Activated B cell treated with CpG ODN at 0.5 μM for 24 hours (primary cell): ENCODE measurements at places on chromosomes 6 and 20.

GRCh38 chr6:143936778-143937667 lies 71.0 kb downstream of the PLAGL1 start:
- DNase-seq: no peak

DNA sequence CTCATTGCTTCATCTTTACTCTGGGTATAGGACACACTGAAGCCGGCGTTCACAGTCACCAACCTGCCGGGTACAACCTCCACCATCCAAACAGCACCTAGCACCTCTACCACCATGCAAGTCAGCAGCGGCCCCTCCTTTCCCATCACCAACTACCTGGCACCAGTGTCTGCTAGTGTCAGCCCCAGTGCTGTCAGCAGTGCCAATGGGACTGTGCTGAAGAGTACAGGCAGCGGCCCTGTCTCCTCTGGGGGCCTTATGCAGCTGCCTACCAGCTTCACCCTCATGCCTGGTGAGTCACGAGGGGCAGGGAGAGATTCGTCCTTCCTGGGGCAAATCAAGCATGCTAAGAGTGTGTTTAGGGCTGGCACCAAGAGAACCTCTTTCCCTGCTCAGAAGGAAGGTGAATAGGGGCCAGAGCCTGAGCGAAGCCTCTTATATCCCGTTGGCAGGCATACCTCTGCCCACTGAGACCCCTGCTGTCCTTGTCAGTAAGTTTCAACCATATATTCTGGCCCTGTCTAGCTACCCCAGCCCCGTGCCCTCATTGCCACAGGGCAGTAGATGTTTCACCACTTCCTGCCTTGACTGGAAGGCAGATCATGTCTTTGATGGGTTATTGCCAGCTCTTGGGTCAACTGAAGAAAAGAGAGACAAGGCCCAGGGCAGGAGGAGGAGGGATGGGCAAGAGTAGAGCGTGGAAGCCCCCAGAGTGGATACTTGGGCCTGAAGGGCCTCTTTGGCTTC lies 4.8 kb downstream of the SRF start:
- DNase-seq: no peak

- DNase-seq: no peak
Observed at GRCh38 chr20:50590348-50590664, 80.1 kb downstream of the PTPN1 start.

DNA sequence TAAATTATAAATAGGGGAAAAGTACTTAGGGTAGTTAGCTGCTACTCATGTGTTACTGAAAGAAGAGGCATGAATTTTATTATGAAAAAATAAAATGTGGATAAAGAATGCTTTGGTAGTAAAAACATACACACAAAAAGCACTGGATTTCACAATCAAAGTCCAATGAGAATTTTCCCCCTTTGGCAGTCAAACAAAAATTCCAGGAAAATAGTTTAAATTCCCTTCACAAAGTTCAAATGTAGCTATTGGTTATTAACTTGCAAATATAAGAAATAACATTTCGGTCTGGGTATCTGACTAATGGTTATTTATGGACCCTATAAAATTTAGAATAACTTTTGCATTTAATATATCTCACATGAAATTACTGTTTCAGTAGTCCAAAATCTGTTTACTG lies 210.4 kb downstream of the FOXC1 start:
- no peak for DNase-seq

- no peak for DNase-seq
Observed at GRCh38 chr6:98380589-98380988, 453.8 kb upstream of the POU3F2 start.

DNA sequence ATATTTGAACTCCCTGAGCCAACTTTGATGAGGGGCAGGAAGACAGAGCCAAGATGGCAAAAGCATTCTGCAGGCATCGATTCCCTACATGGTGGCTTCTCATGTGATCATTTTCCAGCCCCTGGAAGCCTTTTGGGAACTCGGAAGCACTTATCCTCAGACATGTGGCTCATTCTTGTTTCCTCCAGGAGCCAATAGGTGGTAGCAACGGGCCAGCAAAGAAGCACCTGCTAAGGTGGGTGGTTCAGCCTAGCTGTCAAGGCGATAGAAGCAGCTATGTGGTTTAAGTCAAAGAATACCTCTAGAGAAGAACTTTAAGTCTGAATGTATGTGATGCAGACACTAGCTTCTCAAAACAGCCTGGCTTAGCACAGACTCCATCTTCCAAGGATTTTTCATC lies 64.9 kb upstream of the PAX1 start:
- no peak for DNase-seq

- DNase-seq: no peak
Observed at GRCh38 chr6:147071776-147072175, 132.4 kb upstream of the STXBP5 start.

DNA sequence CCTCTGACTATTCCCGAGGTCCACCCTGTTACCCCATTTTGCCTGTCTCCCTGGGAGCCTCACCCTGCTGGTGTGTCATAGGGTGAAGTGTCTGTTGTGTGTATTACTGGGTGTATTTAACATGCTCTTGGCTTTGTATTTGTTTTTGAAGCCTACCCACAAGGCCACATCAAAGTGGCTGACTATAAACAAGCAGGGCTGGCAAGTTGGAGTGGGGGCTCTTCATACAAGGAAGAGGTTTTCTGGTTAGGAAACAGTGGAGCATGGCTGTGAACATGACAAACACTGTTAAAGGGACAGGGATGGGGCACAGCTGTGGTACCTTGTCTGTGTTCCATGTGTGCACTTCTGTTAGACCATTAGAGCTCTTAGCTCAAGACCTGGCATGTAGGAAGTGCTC lies 26.3 kb downstream of the HECA start:
- no peak for DNase-seq

DNA sequence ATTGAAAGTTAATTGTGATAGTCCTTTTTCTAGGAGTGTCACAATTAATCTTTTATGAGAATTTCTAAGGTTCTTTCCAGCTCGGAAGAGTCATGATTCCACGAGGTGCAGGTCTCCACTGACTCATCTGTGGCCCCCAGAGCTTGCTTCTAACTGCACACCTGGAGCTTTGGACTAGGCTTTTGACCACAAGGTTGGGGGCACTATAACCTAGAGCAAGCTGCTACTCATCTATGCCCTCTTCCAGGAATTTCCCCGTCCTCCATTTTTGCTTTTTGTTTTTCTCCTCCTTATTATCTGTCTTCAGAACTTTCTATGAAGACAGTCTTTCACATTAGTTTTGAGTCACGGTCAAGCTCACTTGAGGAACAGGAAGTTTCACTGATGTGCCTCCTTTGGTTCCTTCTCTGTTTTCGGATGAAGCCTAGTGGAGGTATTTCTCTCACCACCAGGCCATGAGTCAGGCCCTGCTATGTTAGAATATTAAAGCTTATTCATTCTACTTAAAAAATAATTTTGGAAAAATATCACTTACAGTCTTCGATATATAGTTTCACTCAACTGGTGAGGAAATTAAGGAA lies 119.2 kb upstream of the INSM1 start:
- no peak for DNase-seq

DNA sequence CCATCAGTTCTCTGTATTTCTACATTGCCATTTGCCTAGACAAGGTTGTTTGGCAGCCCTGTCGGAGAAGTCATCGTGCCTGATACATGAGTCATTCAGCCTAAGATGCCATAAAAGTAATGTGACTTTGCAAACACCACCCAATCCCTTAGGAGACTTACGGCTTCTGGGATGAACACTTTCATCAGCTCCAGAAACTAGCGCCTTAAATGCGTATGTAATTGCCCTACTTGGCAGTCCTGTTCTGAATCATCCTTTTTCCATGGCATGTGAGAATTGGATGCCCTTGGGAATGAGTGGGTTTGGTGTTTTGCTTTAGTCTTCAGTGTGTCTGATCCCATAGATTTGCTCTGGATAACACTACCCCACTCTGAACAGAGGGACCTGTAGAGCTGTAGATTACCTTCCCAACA lies 158.5 kb downstream of the SASH1 start:
- no peak for DNase-seq

- no peak for DNase-seq
Observed at GRCh38 chr6:165644586-165645266, 18.3 kb downstream of the PDE10A start.

DNA sequence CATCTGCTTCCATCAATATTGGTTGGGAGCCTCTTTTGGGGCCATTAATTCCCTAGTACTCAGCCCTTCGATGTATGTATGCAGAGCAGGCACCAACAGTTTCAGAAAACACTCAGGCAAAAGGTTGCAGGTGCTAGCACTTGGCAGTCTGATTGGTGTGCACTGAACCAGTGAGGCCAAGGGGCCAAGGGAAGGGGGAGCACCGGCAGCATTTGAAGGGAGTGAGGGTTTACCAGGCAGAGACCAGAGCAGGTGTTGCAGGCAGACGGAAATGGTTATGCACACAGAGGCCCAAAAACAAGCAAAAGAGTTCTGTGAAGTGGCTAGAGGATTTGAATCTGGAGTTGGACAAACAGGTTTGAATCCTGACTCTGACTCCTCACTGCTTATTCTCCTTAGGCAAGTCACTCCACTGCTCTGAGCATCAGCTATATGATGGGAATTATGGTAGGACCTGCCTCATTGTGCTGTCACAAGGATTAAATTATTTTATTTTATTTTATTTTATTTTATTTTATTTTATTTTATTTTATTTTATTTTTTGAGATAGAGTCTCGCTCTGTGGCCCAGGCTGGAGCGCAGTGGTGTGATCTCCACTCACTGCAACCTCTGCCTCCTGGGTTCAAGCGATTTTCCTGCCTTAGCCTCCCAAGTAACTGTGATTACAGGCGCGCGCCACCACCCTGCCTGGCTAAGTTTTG lies 58.1 kb upstream of the SHLD1 start:
- DNase-seq: peak; percentile 35

DNA sequence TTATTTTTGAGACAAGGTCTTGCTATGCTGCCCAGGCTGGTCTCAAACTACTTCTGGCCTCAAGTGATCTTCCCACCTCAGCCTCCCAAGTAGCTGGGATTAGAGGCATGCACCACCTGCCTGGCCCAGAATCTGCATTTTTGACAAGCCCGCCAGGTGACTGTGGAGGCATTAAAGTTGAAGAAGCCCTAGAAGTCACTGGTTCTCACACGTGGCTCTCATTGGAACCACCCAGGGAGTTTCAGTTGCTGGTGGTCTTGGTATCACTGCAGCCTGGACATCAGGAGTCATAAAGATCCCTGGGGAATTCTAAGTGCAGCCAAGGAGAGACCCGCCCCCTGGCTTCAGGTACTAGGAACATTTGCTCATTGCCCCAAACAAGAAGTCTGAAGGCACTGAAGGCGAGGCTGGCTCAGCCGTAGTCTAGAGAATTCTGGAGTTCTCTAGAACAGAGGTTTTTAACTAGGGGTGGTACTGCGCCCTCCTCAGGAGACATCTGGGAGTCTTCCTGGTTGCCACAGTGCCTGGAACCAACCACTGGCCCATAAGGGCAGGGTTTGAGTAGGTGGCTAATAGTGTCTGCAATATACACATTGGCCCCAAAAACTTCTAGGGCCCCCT lies 182.8 kb downstream of the ZMYND8 start:
- DNase-seq: no peak

- DNase-seq: no peak
Observed at GRCh38 chr20:41367393-41367695, 726 bp upstream of the EMILIN3 start.

GRCh38 chr6:169521825-169522224 lies 180.0 kb downstream of the WDR27 start:
- DNase-seq: no peak

GRCh38 chr6:153790876-153791473 lies 248.1 kb upstream of the OPRM1 start:
- no peak for DNase-seq

GRCh38 chr20:57656252-57656820 lies 36.1 kb upstream of the ZBP1 start:
- DNase-seq: no peak

DNA sequence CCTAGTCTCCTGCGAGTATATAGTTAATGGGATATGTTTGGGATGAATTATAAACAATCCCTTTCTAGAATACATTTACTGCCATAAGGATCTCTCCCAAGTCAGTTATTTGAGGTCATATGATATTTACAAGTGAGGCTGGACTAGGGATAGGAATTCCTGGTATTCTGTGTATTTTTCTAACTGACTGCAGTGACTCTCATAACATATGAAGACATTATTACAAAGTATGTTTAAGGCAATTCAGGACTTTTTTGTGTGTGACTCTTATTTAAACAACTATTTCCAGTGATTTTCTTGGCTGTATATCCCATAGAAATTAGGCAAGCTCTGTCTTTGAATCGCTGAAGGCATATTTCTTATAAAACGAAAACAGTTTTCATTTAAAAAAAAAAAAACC lies 18.4 kb upstream of the TNFAIP3 start:
- DNase-seq: no peak

- DNase-seq: no peak
Observed at GRCh38 chr6:156280065-156280464, 497.1 kb upstream of the ARID1B start.

DNA sequence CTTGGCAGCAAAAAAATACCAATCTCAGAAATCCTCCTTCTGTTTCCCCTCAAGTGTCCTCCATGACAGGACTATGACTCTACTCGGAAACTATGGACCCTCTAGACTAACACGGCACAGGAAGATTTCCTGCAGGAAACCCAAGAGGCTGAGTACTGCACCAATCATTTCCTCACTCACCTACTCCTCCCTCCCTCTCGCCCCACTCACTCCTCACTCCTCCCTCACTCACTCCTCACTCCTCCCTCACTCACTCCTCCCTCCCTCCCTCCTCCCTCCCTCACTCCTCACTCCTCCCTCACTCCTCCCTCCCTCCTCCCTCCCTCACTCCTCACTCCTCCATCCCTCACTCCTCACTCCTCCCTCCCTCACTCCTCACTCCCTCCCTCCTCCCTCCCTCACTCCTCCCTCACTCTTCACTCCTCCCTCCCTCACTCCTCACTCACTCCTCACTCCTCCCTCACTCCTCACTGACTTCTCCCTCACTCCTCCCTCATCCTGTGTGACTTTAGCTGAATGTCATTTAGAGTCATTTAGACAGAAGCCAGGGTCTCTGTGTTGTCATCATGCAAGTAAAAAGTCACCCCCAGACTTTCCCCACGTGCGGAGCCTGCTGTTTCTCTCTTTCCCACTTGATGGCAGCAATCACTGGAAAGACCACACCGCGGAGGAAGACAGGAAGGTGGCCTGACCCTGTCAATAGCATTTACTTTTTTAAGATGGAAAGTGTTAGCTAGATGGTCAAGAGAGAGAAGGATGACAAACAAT lies 226.8 kb upstream of the PDE10A start:
- no peak for DNase-seq

DNA sequence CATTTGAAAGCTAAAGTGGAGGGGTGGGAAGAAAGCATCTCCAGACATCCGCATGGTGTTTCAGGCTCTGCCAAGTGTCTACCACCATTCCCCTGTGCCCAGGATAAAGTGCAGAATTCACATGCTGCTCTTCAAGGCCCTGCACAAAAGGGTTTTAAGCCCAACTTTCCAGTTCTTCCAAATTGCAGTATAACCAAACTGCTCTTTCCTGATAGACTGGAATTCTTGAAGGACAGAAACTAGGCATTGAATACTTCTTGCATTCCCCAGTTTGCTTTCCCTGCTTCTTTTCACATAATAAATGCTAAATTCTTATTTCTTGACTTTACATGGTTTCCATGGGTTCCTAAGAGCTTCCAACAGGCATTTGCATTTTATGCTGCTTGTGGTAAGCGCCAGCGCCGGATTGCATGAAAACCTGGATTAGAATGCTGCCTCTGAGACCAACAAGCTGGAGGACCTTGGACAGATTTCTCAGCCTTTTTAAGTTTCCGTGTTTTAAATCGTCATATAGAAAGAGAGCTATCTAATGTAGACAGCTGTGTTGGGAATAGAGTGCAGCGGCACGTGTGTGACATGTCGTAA lies 7.9 kb downstream of the SOX4 start:
- no peak for DNase-seq

- no peak for DNase-seq
Observed at GRCh38 chr6:22087960-22088706, 208.7 kb downstream of the PRL start.

GRCh38 chr20:48019496-48019895 lies 234.2 kb upstream of the SULF2 start:
- no peak for DNase-seq

- no peak for DNase-seq
Observed at GRCh38 chr6:139638179-139638941, 263.9 kb upstream of the CITED2 start.
